ENCODE measurements at places on chromosomes 13 and 19. TPM values are rescaled to one million over a fixed set of nuclear protein-coding genes. Genes with fewer than 3 reads are reported as not detected.

DNA sequence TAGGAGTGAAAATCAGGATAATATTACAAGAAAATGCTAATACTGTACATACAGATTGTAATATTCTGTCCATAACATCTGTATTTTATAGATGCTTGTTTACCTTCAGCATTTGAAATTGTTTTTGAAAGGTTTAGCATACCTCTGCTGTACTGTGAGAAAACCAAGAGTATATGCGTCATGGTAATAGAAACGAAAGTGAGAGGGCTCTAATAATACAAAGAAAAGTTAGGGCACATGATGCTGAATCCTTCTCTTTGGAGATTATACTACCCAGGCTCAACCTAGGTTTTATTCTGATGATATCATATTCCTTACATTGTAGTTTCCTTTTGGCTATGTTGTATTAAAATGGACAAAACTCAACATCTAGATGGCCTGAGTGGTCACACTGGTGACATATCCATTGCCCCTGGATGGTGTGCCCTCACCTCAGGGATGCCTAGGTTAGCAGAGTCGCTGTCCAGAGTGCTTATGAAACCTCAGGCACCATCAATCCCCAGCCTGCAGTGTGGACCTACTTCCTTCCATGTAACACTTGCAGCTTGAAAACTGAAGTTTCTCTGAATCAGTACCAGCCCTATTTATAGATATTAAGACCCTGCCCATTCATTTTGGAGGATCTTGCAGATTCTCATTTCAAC, 253.7 kb downstream of the KCTD12 start:
- DNase-seq = no peak

The ELAVL3 gene
- total RNA-seq = 0.40 TPM

GRCh38 chr13:53020764-53021335, 7.8 kb upstream of the OLFM4 start:
- DNase-seq = no peak

- no peak for DNase-seq
Observed at GRCh38 chr13:112255550-112256120, 120.5 kb upstream of the SPACA7 start.

The ANKRD10 gene
- total RNA-seq = 95.5 TPM

The SGCG gene
- total RNA-seq = not detected

GRCh38 chr13:29801102-29801501, 49.3 kb downstream of the UBL3 start:
- no peak for DNase-seq

The KLK14 gene
- total RNA-seq = 0.50 TPM

The C19orf33 gene
- total RNA-seq = not detected
